ENCODE measurements at places on chromosomes 1 and 21.

DNA sequence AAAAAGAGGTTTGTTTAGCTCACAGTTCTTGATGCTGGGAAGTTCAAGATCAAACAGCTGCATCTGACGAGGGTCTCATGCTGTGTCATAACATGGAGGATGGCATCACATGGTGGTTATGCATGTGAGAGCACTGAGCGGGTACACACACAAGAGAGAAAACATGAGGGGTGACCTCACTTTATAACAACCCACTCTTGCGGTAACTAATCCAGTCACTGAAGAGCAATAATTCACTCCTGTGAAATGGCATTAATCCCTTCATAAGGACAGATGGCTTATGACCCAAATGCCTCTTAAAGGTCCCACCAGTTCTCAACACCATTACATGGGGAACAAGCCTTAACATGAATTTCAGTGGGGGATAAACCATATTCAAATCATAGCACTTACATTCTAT lies 23.2 kb upstream of the CHIT1 start:
- DNase-seq: no peak

GRCh38 chr21:37045149-37045548 lies 27.7 kb downstream of the PIGP start:
- no peak for DNase-seq

DNA sequence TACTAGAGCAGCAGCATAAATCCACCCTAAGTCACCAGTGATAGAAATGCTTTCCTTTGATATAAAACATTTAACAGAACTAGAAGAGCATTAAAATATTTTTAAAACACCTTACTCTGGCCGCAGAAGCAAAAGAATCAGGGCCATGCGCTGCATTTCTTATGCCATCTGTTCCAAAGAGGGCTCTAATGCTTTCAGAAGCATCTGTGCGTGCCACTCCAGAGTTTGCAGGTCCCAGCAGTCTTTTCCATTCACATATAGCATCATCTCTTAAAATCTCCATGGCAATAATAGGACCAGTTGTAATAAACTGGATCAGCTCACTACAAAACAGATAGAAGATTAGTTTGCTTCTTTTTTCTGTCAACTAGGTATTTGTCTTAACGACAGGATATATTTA lies 69.2 kb downstream of the NME7 start:
- no peak for DNase-seq

GRCh38 chr1:34369701-34370455 lies 193.2 kb downstream of the C1orf94 start:
- no peak for DNase-seq

GRCh38 chr21:33135925-33136324 lies 66.0 kb downstream of the OLIG1 start:
- no peak for DNase-seq

- DNase-seq: no peak
These were observed 28.5 kb upstream of the PKP1 start for GRCh38 chr1:201254625-201255478.

- DNase-seq: no peak
These were observed 5.9 kb upstream of the PIGR start for GRCh38 chr1:206952171-206952570.

DNA sequence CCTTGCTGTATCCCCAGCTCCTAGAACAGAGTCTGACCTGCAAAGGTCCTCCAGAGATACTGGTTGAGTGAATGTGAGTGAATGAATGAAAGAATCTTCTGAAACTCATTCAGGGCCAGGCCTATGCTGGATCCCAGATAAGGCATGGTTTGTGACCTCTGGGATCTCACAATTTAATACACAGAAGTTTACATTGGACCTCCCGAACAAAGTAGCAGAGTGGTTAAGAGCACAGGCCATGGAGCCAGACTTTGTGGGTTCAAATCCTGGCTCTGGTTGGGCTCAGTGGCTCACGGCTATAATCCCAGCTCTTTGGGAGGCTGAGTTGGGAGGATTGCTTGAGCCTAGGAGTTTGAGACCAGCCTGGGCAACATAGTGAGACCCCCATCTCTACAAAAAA lies 50.8 kb upstream of the CTPS1 start:
- no peak for DNase-seq

GRCh38 chr1:34427170-34427569 lies 250.5 kb downstream of the C1orf94 start:
- DNase-seq: no peak

- DNase-seq: peak; percentile 97
These were observed 180.0 kb downstream of the ETS2 start for GRCh38 chr21:38985568-38986378.

GRCh38 chr1:214551436-214552173 lies at the start of gene PTPN14:
Gene PTPN14 (minus strand): TSS chr1:214551602. CDS start chr1:214464803, 86,799 bp downstream.
- peak; percentile 92 for DNase-seq

- DNase-seq: no peak
These were observed 21.5 kb upstream of the OPRD1 start for GRCh38 chr1:28790377-28791035.

DNA sequence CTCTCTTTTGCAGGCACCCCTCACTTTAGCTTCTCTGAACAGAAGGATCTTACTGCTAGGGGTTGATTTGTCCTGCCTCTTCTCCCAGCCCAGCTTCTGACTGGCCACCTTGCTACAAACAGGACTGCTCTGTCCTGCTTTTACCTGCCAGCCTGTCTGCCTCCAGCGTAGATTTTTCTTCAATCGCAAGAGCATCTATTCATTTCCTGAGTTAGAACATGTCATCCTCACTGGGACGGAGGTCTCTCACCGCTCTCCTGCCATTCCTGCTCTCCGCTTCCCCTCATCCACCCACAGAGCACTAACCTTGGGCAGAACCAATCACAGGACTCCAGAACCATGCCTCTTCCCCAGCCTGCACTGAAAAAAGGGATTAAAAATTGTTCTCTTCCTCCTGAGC lies 3.5 kb upstream of the ATP1B1 start:
- no peak for DNase-seq

DNA sequence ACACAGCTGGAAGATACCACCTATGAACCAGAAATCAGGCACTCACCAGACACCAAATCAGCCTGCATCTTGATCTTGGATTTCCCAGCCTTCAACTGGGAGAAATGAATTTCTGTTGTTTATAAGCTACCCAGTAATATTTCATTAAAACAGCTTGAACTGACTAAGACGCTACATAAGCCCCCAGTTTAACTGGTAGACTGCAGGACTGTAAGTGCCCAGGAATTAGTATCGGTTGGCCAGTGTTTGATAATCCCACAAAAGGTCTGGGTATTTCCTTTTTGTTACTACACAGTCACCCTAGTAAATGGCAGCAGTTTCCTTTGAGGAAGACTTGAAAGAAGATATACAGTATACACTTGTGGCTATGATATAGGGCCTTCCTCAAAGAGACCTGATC lies 7.3 kb upstream of the SLC35D1 start:
- DNase-seq: no peak

- DNase-seq: no peak
These were observed 92.3 kb downstream of the SIM2 start for GRCh38 chr21:36791180-36791579.

GRCh38 chr1:67005068-67005467 lies 48.9 kb downstream of the SLC35D1 start:
- DNase-seq: no peak

DNA sequence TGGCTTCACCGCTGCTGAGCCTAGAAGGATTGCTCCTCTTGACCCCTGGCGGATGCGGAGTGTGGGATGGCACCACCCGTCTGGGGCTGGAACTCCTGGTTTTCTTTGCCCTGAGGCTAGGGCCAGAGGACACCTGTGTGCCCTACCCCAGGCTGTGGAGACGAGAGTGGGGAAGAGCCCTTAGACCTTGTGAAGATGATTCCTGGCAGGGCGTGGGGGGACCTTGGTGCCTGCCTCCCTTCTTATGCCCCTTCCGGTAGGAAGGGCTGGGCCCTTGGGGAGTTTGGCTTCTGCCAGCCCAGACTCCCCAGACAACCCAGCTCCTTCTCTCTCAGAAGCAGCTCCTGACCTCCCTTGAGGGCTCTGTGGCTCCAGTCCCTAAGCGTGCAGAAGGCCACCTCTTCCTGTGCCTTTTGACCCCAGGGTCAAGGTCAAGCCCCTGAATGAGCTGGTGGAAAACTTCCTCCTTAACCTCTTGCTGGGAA lies 891 bp downstream of the RPS6KA1 start:
- no peak for DNase-seq

DNA sequence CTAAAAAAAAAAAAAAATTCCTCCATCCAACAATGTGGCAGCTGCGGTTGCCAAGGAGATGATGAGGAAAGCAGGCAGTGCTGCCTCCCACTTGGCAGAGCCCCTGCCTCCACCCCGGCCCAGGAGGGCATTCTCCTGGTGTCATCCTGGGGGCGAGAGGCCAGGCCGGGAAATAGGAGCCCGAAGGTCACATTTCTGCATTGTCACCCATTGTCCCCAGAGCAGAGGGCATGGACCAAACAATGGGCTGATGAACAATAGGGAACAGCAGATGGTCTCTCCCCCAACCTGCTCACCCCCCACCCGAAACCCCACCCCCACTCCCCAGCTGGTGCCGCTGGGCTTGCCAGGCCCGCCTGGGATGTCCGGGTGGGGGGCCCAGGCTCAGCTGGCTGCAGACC lies 37.3 kb downstream of the CAMK2N1 start:
- no peak for DNase-seq

DNA sequence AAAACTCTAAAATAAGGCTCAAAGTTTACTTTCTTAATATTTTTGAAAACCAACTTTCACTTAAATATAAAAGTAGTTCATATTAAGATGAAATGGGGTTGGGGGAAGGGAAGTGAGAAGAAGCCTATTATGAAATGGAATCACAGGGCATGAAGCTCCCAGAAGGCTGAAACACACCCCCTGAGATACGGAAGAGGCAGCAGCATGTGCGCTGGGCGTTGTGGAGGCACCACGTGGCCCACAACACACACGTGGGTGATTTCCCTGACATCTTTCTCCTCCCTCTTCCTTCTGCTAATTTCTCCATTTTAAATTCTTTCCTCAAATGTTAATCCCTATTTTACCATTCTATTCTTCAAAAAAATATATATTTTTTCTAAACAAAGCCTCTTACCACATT lies 35.6 kb upstream of the SEC16B start:
- DNase-seq: no peak

GRCh38 chr1:65049941-65050713 lies 83.8 kb upstream of the JAK1 start:
- DNase-seq: no peak

GRCh38 chr1:36328713-36329112 lies 5.3 kb upstream of the EVA1B start:
- no peak for DNase-seq

- DNase-seq: no peak
These were observed 11.4 kb upstream of the MMEL1 start for GRCh38 chr1:2644171-2644570.

DNA sequence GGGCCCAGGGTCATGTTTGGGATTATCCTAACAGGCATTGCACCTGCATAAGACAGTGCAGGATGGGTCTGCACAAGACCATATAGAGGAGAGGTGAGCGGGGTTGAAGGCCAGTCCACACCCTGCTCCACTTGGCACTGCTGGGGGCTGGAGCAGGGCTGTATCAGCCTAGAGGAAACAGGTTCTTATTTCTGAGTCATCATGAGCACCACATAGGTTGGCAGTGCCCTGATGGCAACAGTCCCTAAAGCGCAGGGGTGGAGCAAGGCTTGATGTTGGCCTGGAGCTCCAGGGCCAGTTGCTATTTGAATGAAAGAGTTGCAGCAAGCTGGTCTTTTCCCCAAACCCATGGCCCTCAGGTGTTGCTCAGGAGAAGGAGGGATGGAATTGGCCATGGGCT lies 29.8 kb upstream of the BMP8B start:
- DNase-seq: no peak

DNA sequence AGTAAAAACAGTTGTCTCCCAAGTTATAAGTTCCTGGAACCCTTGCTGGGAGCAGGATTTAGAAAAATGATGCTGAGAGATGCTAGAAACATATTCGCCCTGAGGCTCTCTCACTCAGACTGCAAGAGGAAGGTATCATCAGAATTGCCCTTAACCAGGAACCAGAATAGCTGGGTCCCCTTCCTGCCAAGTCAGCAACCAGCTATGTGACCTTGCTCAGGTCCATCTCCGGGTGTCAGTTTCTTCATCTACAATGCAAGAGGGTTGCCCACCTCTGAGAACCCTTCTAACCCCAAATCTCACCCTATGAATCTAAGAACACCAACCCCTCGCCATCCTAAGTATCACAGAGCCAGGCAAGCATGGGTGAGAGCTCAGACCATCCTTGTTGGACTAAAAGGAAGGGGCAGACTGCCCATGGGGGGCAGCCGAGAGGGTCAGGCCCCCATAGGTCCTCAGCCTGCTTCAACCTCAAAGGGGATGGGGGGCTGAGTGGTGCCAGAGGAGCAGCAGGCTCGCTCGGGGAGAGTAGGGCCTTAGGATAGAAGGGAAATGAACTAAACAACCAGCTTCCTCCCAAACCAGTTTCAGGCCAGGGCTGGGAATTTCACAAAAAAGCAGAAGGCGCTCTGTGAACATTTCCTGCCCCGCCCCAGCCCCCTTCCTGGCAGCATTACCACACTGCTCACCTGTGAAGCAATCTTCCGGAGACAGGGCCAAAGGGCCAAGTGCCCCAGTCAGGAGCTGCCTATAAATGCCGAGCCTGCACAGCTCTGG lies 390 bp upstream of the S100A9 start:
- no peak for DNase-seq

- no peak for DNase-seq
These were observed 189.5 kb upstream of the GREM2 start for GRCh38 chr1:240801442-240801841.

DNA sequence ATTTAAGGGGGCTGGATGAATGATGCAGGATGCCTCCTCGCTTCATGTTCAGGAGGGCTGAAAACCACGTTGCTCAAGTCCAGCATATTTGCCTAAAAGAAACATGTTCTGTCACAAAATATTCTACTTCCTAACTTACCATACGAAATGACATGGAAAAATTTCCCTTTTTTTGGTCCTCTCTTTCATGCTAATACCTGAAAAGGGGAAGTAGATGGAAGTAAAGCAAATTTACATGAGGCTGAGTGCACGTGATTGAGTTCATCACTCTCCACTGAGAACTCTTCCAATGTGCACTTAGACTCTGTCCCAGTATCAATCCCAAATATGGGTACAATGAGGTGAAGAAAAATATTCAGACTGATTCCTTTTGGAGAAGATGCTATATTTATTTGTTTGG lies 23.0 kb downstream of the XCL2 start:
- no peak for DNase-seq

DNA sequence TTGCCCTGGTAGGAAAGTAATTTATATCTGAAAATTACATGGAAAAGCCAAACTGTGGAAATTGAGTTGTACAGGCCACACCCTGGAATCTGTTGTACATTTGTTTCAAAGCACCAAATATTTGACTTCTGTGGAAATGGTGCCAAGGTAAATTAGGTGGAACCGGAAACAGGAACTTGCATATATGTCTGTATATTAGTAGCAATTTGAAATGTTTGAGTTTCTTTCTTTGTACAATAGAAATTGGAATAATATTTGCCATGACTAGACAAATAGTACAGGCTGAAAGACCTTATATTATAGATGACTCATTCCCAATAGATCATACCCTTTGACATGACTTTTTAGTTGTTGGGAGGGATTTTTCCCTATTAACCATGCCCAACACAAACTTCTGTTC lies 10.5 kb upstream of the TAF1A start:
- DNase-seq: no peak

- DNase-seq: no peak
These were observed 95.4 kb upstream of the NGF start for GRCh38 chr1:115433483-115433882.

GRCh38 chr1:1853593-1854257 lies 37.2 kb downstream of the GNB1 start:
- no peak for DNase-seq

All from H4 (cell line).